ENCODE measurements at places on chromosomes 2 and 18.

- no peak for DNase-seq
Measured at GRCh38 chr18:3321133-3321812, 59.3 kb downstream of the MYL12B start.

GRCh38 chr2:164485541-164485940 lies 135.7 kb downstream of the GRB14 start:
- DNase-seq = no peak

GRCh38 chr2:233989221-233989858 lies 61.2 kb upstream of the SPP2 start:
- DNase-seq = peak; percentile 95

DNA sequence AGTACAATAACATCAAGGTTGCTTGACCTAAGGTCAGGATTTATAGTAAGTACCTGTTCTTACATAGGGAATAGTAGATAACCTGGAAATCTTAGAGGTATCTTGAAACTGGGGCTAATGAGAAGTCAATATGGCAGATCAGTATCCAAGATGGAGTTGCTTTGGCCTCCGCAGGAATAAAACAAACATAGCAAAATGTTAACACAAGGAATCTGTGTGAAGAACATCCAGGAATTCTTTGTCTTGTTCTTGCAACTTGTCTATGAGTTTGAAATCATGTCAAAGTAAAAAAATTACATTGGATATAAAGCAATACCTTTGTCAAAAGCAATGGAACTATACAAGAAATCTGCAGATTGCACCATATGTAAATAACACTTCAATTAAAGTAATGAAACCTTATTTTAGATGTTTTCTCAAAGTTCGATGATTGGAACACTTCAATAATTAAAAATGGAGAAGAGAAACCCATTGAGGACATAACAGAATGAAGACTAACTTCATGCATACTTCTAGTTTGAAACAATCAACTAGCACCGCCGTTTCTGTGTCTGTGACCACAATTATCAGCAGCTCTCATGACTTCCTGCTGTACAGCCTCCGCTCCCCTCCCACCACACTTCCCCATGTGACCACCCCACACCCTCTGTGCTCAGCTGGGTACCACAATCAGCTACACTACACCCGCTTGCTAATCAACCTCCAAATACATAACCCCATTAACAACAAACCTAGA lies 27.6 kb downstream of the C2orf76 start:
- DNase-seq = no peak

DNA sequence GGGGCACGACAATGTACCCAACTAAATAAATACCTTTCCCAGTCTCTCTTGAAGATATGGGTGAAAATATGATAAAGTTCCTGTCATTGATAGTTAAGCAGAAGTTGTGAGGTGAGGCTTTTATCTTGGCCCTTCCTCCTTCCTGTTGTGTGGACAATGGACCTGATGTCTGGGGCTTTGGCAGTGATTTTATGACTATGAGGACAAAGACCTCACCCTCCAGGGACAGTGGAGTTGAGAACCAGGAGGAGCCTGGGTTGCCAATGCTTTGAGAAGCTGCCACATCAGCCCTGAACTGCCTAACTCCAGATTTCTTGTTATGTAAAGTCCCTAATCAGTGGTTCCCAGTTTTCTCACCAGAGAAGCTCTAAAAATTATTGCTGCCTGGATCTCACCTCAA lies 20.8 kb upstream of the MGAT4A start:
- DNase-seq = no peak

DNA sequence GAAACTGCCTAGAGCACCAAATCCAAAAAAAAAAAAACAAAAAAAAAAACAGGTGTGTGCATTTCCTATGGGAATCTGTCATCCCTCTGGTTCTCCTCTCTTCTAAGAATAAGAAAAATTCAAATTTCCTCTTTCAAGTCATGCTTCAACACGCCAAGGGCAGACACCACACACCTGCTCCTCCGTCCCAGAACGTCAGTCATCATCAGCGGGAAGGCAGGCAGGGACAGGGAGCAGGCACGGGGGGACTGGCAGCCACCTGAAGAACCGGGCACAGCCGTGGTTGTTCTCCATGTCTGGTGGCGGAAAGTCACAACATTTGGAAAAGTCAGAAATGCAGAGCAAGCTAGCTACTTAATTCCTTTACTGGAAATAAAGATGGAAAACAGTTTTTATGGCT lies 214.8 kb downstream of the IKZF2 start:
- DNase-seq = no peak

GRCh38 chr2:33208400-33208799 lies 261.6 kb downstream of the LTBP1 start:
- DNase-seq = no peak

GRCh38 chr2:157441072-157441454 lies 2.8 kb downstream of the CYTIP start:
- no peak for DNase-seq

DNA sequence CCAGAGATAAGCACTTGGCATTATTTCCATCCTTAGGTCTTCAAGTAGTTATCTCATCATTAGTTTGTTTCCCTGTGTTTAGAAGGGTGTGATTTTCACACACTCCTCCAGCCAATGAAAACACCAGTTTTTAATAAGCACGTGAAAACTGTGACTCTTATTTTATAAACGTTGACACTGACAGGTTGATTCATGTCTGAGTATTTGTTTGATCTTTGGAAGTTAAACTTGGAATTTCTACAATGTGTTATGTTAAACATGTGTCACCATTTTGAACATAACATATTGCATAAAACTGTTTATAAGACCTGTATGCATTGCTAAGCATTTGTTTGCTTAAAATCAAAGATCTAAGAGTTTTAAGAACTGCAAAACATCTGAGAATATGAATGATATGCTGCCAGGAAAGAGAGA lies 27.6 kb downstream of the SLC40A1 start:
- no peak for DNase-seq

GRCh38 chr2:149908726-149909683 lies 321.4 kb upstream of the MMADHC start:
- peak; percentile 59 for DNase-seq

DNA sequence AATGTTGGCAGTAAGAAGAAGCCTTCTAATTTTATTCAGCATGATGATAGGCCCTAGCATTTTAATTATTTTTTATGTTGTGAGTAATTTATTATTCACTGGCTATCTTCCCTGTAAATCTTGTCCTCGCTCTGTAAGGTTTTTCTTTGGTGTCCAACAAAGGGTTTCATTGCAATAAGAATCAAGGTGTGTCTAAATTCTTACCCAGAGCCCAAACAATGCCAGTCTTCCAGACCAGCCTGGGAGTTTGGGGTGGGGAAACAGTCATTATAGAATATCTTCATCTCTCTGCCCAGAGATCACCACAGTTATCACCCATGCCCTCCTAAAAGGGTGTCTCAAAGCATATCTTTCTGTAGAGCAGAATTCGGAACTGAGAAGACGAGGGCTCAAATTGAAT lies at the start of gene DSG4:
TSS of gene DSG4 (plus strand) at position 301 of the 400 bp plus-strand sequence. CDS start 135 bp downstream, outside the sequence.
- DNase-seq = no peak

DNA sequence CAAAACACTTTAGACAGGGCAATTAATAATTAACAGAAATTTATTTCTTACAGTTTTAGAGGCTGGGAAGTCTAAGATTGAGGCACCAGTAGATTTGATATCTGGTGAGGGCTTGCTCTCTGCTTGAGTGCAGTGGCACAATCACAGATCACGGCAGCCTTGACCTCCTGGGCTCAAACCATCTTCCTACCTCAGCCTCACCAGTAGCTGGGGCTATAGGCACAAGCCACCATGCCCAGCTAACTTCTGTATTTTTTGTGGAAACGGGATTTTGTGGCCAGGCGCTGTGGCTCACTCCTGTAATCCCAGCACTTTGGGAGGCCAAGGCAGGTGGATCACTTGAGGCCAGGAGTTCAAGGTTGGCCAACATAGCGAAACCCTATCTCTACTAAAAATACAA lies 29.0 kb upstream of the ACVR1 start:
- DNase-seq = no peak

- DNase-seq = no peak
Measured at GRCh38 chr2:195495351-195495750, 161.7 kb upstream of the SLC39A10 start.

DNA sequence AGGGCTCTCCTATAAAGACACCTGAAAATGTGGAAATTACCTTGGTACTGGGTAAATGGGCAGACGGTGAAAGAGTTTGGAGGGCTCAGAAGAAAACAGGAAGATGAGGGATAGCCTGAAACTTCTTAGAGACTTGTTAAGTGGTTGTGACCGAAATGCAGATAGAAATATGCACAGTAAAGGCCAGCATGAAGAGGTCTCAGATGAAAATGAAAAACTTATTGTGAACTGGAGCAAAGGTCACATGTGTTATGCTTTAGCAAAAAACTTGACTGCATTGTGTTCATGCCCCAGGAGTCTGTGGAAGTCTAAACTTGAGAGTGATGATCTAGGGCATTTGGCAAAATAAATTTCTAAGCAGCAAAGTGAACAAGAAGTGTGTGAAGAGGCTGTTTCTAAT lies 137.1 kb downstream of the CBLN2 start:
- DNase-seq = no peak

GRCh38 chr2:119174993-119175347 lies 16.4 kb upstream of the C1QL2 start:
- DNase-seq = no peak

DNA sequence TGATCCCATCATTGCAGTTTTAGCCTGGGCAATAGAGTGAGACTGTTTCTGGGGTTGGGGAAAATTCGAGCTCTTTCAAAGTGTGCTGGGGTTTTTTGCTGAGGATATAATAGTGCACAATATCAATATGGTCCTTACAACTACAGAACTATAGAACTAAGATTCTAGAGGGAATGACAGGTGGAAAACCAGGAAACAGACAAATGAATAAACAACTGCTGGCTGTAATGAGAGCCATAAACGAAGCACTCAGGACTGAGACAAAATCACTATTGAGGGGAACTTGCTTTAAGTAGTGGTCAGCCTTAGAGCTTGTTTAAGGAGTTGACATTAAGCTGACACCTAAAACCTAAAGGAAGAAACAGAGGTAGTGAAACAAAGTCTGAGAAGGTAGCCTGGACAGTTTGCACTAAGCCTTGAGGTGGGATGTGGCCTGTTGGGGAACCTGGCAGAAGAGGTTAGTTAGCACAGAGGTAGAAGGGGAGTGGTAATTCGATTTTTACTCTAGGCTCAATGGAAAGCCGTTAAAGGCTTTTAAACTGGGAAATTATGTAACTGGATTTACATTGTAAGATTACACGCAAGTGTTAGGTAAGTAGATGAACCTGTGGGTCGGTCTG lies 33.8 kb downstream of the LCLAT1 start:
- DNase-seq = no peak

- DNase-seq = no peak
Measured at GRCh38 chr2:138238908-138239307, 262.7 kb upstream of the SPOPL start.

- no peak for DNase-seq
Measured at GRCh38 chr2:101899871-101900270, 91.9 kb upstream of the IL1R2 start.

DNA sequence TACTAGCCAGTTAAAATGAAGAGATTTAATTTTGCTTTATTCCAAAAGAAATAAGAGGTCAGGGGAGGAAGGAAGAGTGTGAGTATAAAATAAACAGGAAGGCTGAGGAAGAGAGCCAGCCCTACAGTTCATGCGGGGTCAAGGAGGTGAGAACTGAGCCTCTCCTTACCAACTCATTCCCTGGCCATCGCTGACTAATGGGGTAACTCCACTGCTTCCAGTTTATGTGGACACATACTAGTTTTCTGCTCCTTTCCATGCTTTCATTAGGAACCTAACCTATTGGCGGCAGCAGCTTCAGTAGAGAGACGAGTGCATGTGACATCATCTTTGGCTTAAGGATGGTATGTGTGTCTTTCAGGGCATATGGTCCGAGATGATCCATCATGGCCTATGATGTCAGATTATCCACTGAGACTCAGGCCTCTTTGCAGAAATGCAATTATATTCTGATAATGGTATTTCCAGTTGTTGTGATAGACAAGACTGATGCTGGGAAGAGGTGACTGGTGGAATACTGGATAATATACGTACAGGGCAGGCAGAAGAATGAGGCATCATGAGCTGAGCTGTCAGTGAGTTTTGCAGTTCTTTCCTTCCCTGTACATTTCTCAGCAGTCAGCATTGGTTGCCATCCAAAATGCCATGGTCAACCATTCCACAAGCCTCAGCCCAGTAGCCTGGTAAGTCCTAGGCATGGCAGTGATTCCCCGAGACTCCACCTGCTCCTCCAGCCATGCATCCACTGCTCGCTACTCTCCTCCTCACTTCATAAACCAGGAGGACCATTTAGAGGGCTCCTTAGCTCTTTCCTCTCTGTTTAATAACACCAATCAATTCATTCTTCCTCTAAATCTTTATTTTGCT lies 184.6 kb upstream of the OSR1 start:
- no peak for DNase-seq

GRCh38 chr2:98538280-98539041 lies 69.9 kb downstream of the COA5 start:
- DNase-seq = no peak

GRCh38 chr2:238873381-238873801 lies 25.5 kb downstream of the TWIST2 start:
- no peak for DNase-seq

GRCh38 chr2:19351899-19352697 lies 6.3 kb downstream of the OSR1 start:
- no peak for DNase-seq

GRCh38 chr2:126413079-126413478 lies 242.9 kb upstream of the GYPC start:
- DNase-seq = no peak

- DNase-seq = no peak
Measured at GRCh38 chr18:59061914-59062642, 77.6 kb upstream of the SEC11C start.

DNA sequence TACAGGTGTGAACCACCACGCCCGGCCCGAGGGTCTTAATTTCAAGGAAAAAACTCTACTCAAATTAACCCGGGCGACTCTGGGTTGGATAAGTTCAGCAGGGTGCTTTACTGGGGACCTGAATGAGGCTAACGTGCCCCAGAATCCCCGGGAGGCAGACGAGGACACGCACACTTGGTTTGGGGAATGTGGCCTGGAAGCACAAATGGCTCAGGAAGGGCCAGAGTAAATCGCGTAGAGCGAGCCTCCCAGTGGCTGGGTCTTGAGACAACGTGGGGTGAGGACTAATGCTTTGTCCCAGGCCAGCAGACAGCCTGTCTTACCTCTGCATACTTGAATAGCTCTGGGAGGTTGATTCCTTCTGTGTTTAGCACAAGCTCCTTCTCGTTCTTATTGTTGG lies 75.8 kb downstream of the POLR1A start:
- no peak for DNase-seq

- no peak for DNase-seq
Measured at GRCh38 chr18:7684966-7685365, 117.8 kb downstream of the PTPRM start.

DNA sequence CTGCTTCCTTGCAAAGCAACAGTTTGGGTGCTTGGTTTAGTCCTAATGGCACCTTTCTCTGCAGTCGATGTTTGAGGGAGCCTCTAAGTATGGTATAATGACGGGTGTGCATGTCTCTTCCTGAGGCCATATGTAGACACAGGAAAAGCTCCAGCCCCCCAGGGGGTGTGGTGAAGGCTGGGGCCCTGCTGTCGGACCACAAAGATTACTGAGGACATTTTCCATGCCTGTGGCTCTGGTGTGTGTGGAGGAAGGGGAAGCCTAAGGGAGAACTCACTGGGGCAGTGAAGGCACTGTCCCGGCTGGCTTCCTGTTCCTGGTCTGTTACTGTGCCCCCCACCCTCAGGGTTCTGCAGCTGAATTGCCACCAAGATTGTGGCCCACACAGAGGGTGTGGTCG lies 187.1 kb downstream of the FHOD3 start:
- DNase-seq = no peak

GRCh38 chr2:1670636-1671035 lies 73.7 kb downstream of the PXDN start:
- DNase-seq = no peak

GRCh38 chr2:8418721-8419120 lies 263.1 kb upstream of the ID2 start:
- no peak for DNase-seq

- DNase-seq = no peak
Measured at GRCh38 chr2:220915092-220915623, 656.9 kb downstream of the EPHA4 start.
